NCI-H1436 (cell line): ENCODE measurements at places on chromosomes 5 and 9.

DNA sequence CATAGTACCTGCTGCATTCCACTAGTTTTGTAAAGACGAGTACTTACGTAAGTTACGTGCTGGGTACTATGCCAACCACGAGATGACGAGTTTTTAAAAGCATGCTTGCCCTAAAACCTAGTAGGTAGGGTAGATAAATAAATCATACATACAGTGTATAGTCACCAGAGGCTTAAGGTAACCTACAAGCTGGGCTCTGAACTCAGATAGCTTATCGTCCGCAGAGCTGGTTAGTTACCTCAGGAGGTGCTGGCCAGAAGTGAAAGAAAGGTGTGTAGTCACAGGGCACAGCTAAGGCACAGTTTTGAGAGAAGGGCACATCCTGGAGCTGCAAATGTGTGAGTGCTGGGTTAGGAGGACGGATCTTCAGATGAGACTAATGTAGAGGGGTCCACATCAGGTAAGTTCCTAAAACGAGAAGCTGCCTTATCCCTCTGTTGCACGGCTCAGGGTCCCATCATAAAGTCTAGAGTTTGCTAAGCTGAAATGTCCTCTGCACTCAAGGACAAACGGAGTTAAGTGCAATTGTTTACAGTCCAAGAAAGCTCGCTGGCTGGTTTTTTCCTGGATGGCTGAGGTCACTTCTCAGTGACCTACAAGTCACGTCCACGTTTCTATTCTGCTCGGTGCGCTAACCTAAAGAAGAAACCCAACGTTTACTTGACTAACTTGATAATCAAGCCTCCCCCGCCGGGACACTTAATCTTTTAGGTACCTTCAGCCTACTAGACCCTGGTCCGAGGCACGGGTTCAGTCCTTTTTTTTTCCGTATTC is 1.1 kb upstream of the SNX24 start:
- DNase-seq, result no peak

GRCh38 chr9:133429641-133430161 is 7.5 kb downstream of the ADAMTS13 start:
- no peak for DNase-seq

GRCh38 chr5:151779531-151780125 is 7.9 kb downstream of the G3BP1 start:
- no peak for DNase-seq

- no peak for DNase-seq
Measured at GRCh38 chr9:121924700-121925099, 168.4 kb downstream of the TTLL11 start.

- no peak for DNase-seq
Measured at GRCh38 chr5:40679913-40680681, at the start of gene PTGER4. TSS of gene PTGER4 (plus strand) at chr5:40679915. CDS start at chr5:40680994, 1,079 bp downstream.

GRCh38 chr5:909086-909485 is 16.4 kb downstream of the TRIP13 start:
- no peak for DNase-seq

- no peak for DNase-seq
Measured at GRCh38 chr9:137575716-137576411, 2.9 kb downstream of the DPH7 start.

GRCh38 chr9:91253488-91253887 is 108.2 kb downstream of the AUH start:
- no peak for DNase-seq

DNA sequence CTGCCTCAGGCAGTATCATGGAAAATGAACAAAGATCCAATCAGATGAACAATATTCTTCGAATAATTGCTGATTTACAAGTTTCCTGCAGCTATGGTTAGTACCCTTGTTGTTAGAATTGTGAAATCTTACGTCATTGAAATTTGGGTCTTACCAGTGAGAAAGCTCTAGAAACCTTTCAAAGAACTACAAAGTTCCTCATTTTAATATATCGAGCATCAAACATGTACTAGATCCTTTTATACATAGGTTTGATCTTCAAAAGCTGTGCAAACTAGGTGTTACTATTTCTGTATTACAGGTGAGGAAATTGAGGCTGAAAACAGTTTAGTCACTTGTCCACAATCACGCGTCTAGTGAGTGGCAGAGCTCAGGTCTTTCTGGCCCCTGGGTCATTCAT is 43.7 kb upstream of the ANGPTL2 start:
- DNase-seq, result no peak
